ENCODE measurements at places on chromosomes 5 and 9. TPM values are rescaled to one million over a fixed set of nuclear protein-coding genes. Genes with fewer than 3 reads are reported as not detected.

Gene PCDHB4
- total RNA-seq, result 3.0 TPM

GRCh38 chr5:142861011-142861410, 90.8 kb downstream of the ARHGAP26 start:
- H3K4me3 ChIP-seq, result no peak overlapping the region
- no peak for DNase-seq

Gene YTHDC2
- 21.7 TPM for total RNA-seq

Gene CER1
- total RNA-seq, result not detected

Gene OR1Q1
- not detected for total RNA-seq

Gene SGCD
- 7.5 TPM for total RNA-seq

Gene ANKS6
- 26.7 TPM for total RNA-seq

DNA sequence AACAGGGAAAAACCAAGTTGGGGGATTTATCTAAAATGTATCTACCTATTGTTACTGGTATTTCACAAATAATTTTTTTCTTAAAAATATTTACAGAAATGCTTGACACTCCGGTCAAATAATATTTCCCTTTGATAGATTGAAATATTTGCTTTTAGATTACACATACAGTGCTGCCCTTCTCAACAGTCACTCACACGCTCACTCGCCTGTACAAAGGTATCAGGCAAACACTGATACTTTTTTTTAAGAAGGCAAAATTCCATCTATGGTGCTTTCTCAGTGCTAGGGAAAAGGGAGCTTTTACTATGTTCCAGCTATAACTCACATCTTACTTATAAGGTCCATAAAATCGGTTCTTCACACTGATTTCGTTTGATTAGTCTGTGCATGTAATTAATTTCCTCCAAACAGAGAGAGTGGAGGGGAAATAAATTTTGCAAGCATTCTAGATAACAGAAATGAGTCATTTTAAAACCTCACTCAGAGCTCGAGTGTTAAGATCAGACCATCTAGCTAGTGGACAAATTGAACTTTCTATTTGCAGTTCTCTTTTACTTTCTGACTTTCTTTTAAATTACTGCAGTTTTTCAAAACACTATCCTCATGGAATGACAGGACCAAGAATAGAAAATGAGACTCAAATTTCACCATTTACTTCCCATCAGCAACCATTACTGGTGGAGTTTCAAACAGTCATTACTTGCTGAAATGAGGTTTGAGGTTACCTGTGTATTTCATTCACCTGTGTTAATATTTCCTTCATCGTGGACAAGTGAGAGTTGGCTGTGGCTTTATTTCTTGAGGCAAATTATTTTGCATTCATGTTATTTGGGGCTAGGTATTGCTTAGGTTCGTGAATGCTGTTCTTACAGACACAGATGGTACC, 273.2 kb downstream of the RAB3C start:
- no peak for DNase-seq
- H3K27ac ChIP-seq, result no peak overlapping the region
- H3K27me3 ChIP-seq, result no peaks in the 10 kb centered on the region
- no peak overlapping the region for H3K4me3 ChIP-seq

Gene ESM1
- total RNA-seq, result 2.7 TPM

Gene PFN3
- total RNA-seq, result not detected

DNA sequence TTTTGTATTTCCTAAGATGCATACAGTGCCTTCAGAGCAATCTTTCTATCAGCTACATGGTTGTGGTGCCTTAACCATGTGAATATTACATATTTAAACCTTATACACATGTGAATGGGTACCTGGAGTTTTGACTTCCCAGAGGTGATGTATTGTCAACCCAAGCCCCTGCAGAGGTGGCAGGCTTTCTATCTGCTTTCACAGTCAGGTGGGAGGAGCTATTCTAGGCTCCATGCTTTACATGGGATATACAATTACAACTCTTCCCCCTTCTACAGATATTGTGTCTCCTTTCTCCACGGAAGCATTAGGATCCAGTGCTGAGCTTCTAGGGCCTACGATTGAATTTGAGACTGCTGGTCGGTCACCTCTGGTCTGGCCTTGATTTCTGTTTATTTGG, 89.8 kb upstream of the TUT7 start:
- H3K36me3 ChIP-seq, result no peaks in the 10 kb centered on the region
- H3K4me1 ChIP-seq, result no peaks in the 10 kb centered on the region
- no peak for DNase-seq
- H3K4me3 ChIP-seq, result no peak overlapping the region
- H3K27ac ChIP-seq, result no peak overlapping the region

DNA sequence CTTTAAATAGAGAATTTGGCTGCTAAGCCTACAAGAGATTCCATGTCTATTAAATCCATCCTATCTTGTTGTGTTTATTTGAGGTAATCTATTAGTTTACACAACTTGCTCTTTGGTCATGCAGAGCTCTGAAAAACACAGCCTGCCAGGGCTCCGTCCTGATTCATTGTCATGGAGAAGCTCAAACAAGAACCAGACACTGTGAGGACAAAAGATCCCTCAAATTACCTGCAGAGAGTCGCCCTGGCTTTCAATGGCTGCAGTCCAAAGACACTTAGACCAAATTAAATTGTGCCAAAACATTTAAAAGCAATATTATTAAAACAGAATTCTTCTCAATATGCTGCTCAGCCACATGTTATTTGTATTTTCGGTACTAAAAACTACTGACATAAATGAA, 60.1 kb downstream of the CDH18 start:
- H3K27ac ChIP-seq, result no peak overlapping the region
- H3K4me1 ChIP-seq, result no peaks in the 10 kb centered on the region
- H3K27me3 ChIP-seq, result no peaks in the 10 kb centered on the region
- no peaks in the 10 kb centered on the region for H3K36me3 ChIP-seq
- no peak for DNase-seq

Gene PCDHAC1
- total RNA-seq, result 3.7 TPM

DNA sequence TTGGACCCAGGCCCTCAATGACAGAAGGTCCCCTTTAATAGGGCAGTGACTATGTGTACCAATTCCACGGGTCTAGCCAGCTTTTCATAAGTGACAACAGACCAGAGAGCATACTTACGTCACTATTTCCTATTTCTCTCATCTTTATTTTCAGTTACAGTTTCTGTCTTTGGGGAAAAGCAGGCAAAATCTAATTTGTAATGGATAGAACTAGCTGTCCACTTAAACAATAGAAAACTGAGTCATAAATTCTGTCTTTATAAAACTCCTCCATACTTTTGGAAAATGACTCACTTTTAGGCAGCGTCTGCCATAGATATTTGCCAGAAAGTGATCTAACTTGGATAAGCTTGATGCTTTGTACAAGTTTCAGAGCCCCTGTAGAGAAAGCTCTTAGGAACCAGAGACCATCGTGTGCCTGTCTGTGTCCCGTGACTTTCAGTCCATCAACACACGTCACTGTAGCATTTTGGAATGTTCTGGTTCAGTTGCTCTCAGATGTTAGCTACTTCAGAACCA, 101.9 kb downstream of the F2RL2 start:
- no peaks in the 10 kb centered on the region for H3K4me1 ChIP-seq
- no peak overlapping the region for H3K27ac ChIP-seq
- H3K36me3 ChIP-seq, result no peaks in the 10 kb centered on the region
- H3K4me3 ChIP-seq, result no peak overlapping the region
- DNase-seq, result no peak
- no peaks in the 10 kb centered on the region for H3K27me3 ChIP-seq

Gene PCDHGC5
- 1.4 TPM for total RNA-seq

Gene SLCO6A1
- not detected for total RNA-seq

Gene PRR16
- 3.1 TPM for total RNA-seq

Gene SLC34A3
- 0.23 TPM for total RNA-seq

Gene IFNB1
- not detected for total RNA-seq

DNA sequence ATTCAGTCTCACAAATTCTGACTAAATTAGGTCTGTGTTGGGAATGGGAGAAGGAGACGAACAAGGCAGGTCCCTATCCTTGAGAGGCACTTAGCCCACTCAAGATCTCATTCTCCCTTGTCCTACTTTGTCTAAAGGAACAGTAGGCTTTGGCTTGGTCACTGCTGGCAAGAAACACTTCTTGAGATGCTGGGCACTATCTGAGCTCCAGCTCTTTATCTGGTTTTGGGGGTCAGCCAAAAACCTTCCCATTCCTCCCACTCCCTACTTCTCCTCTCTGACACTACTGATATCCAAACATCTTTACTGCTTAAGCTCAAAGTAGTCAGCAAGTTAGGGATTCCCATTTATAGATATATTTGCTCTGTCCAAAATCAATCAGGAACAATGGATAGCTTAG, 155.2 kb downstream of the MAPKAP1 start:
- no peaks in the 10 kb centered on the region for H3K36me3 ChIP-seq
- no peaks in the 10 kb centered on the region for H3K27me3 ChIP-seq
- H3K27ac ChIP-seq, result no peak overlapping the region
- DNase-seq, result no peak

DNA sequence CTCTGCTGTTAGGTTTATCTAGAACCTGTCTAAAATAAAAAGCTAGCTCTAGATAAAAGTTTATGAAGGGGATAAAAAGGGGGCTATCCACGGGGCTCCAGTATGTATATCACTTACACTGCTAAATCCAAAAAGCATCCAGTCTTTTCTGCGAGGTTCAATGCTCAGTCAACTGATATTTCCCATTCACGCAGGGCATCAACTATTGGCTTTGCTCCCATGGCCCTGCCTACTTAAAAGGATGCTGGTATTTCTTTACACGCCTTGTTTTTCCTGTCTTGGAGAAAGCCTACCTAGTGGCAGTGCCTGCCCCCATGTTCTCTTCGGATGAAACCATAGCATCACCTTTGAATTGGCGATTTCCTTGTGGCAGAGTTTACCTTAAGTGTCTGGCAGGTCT, 8.1 kb downstream of the SPRY4 start:
- H3K27ac ChIP-seq, result peak overlapping the region; percentile 42
- H3K4me3 ChIP-seq, result no peak overlapping the region
- no peaks in the 10 kb centered on the region for H3K27me3 ChIP-seq

GRCh38 chr5:132114150-132115121, 40.8 kb downstream of the CSF2 start:
- H3K36me3 ChIP-seq, result no peaks in the 10 kb centered on the region
- no peaks in the 10 kb centered on the region for H3K27me3 ChIP-seq
- no peaks in the 10 kb centered on the region for H3K4me1 ChIP-seq
- DNase-seq, result no peak

- H3K4me1 ChIP-seq, result peaks cover 16% of the 10 kb centered on the region
- no peaks in the 10 kb centered on the region for H3K36me3 ChIP-seq
- no peak overlapping the region for H3K4me3 ChIP-seq
- H3K27ac ChIP-seq, result peak overlapping the region; percentile 31
- DNase-seq, result no peak
Measured at GRCh38 chr5:31889001-31889561, 250.2 kb downstream of the PDZD2 start.

Gene TTC39B
- 46.9 TPM for total RNA-seq

- DNase-seq, result no peak
- no peaks in the 10 kb centered on the region for H3K27me3 ChIP-seq
- H3K4me3 ChIP-seq, result no peak overlapping the region
- no peaks in the 10 kb centered on the region for H3K36me3 ChIP-seq
Measured at GRCh38 chr5:53355316-53355715, 125.1 kb upstream of the FST start.

- H3K36me3 ChIP-seq, result no peaks in the 10 kb centered on the region
- no peak overlapping the region for H3K4me3 ChIP-seq
- H3K27me3 ChIP-seq, result no peaks in the 10 kb centered on the region
- no peak for DNase-seq
- no peak overlapping the region for H3K27ac ChIP-seq
- no peaks in the 10 kb centered on the region for H3K4me1 ChIP-seq
Measured at GRCh38 chr9:85224301-85224700, 517.5 kb downstream of the AGTPBP1 start.

Gene GGTA1
- total RNA-seq, result 9.5 TPM

DNA sequence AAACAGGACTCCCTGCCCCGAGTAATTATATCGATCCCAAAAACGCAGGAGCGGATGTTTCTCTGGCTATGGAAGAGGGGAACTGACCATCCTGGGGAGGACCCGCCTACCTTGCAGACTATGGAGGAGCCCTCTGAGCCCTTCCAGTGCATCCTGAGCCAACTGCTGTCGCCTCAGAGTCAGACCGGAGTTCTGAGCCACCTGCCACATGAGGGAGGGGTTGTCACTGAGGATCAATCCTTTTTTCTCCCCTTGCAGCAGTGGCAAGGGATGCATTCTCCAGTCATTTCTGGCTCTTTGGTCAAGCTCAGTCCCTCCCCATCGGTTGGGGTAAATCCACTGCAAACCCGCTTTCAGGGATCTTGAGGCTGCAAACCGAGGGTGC, 709 bp downstream of the FANCG start:
- H3K27me3 ChIP-seq, result no peaks in the 10 kb centered on the region
- no peaks in the 10 kb centered on the region for H3K36me3 ChIP-seq
- no peak for DNase-seq

DNA sequence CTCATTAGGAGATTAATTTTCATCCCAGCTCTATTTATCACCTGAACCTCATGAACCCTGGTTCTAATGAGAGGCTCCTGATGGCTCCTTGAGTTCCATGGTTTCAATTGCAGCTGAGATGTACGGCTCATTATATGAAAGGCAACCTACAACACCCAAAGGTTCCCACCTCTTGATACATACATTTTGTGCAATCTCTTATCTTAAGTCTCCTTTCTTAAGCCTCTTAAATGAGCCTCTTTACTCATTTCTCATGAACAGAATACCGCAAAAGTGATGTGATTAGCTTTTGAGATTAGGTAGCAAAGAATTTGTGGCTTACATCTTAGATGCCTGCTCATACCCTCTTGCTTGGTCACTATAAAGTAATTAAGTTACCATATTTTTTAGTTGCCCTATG, 1964.0 kb upstream of the CDH6 start:
- no peaks in the 10 kb centered on the region for H3K4me1 ChIP-seq
- H3K4me3 ChIP-seq, result no peak overlapping the region

Gene SETD9
- 10.1 TPM for total RNA-seq

GRCh38 chr5:84242286-84242685, 142.4 kb downstream of the EDIL3 start:
- no peaks in the 10 kb centered on the region for H3K4me1 ChIP-seq
- no peak overlapping the region for H3K4me3 ChIP-seq
- H3K27ac ChIP-seq, result no peak overlapping the region
- DNase-seq, result no peak
- H3K36me3 ChIP-seq, result no peaks in the 10 kb centered on the region

GRCh38 chr9:250039-250438, 35.4 kb downstream of the DOCK8 start:
- H3K27ac ChIP-seq, result no peak overlapping the region
- H3K36me3 ChIP-seq, result no peaks in the 10 kb centered on the region
- H3K4me3 ChIP-seq, result no peak overlapping the region

- no peak overlapping the region for H3K27ac ChIP-seq
- DNase-seq, result no peak
Measured at GRCh38 chr9:91751922-91752321, 198.1 kb downstream of the ROR2 start.

GRCh38 chr5:93088592-93089389, 492.2 kb downstream of the NR2F1-AS1 start:
- H3K4me1 ChIP-seq, result no peaks in the 10 kb centered on the region
- no peaks in the 10 kb centered on the region for H3K36me3 ChIP-seq
- DNase-seq, result no peak
- no peak overlapping the region for H3K27ac ChIP-seq
- no peaks in the 10 kb centered on the region for H3K27me3 ChIP-seq

GRCh38 chr5:15510831-15511230, 10.9 kb downstream of the FBXL7 start:
- no peaks in the 10 kb centered on the region for H3K27me3 ChIP-seq
- no peak overlapping the region for H3K27ac ChIP-seq
- peaks cover 11% of the 10 kb centered on the region for H3K4me1 ChIP-seq
- H3K4me3 ChIP-seq, result no peak overlapping the region

- H3K27me3 ChIP-seq, result no peaks in the 10 kb centered on the region
- H3K4me3 ChIP-seq, result no peak overlapping the region
- H3K27ac ChIP-seq, result no peak overlapping the region
- H3K36me3 ChIP-seq, result no peaks in the 10 kb centered on the region
- DNase-seq, result no peak
- H3K4me1 ChIP-seq, result peaks cover 24% of the 10 kb centered on the region
Measured at GRCh38 chr5:88842784-88843183, 40.2 kb downstream of the MEF2C start.

Data from upper lobe of right lung (tissue), 1 donor.